Cerebellar nuclear complex (tissue), 1 donor: ENCODE measurements at places on chromosomes 5 and 9.

- DNase-seq: no peak
Measured at GRCh38 chr5:147733075-147733474, 49.5 kb downstream of the JAKMIP2 start.

- no peak for DNase-seq
Measured at GRCh38 chr9:91494751-91495150, 71.1 kb upstream of the NFIL3 start.

- DNase-seq: no peak
Measured at GRCh38 chr9:32992595-32993238, 8.7 kb downstream of the APTX start.

- DNase-seq: no peak
Measured at GRCh38 chr5:114249823-114250222, 112.0 kb upstream of the KCNN2 start.

GRCh38 chr5:133391354-133392136 lies 220.8 kb downstream of the FSTL4 start:
- no peak for DNase-seq

GRCh38 chr5:173035904-173036707 lies 20.0 kb upstream of the CREBRF start:
- no peak for DNase-seq

DNA sequence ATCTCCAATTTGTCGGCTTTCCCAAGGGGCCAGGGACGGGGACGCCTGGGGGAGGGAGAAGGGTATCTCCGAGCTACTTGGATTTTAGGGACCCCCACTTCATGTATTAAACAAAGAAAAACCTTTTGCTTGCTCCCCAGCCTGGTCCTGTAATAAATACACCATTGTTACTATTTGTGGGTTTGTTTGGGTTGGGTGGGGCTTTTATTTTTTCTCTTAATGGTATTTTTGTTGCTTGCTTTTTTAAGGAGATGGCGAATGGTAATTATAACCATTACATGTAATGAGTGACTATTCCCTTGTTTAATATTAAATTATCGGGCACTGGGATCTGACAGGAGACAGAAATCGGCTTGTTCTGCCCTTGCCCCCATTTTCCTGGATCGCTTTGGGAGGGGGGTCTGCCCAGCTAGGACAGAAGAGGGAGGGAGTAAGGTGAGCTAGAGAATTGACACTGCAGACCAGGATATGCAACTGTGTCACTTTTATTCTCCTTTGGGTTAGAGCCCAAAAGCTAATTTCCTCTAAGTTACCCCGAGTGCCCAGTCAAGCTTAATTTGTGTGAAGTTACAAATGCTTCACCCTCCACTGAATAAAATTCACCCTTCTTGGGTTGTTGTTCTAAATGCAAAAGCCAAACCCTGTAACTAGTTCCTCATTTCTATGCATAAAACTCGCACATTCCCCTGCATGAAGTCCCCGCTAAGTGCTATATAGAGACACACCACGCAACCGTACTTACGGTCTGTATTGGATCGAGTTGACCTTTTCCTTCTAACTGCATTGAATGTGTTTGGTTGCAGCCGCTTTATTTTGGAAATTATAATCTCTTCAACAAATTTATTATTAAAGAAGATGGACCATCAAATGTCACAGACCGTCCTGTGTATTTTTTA lies 1.6 kb upstream of the ZNF608 start:
- DNase-seq: no peak

GRCh38 chr5:3029396-3029795 lies 277.9 kb upstream of the IRX2 start:
- no peak for DNase-seq

DNA sequence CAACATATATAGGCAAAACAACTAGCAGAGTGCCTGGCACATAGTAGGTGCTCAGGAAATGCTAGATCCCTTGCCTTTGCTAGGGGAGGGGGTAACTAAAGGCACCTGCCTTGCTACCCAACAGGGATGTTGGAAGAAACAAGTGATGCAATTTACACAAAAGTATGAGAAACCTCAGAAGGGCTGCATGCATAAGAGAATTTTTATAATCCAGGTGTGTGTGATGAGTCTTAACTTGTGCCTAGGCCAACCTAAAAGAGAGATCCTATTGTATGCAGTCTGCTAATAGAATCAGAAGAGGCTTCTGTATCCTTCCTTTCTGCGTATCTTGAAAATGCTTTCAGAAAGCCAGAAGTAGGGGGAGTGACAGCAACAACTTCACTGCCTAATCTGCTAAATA lies 135.9 kb downstream of the SLIT3 start:
- no peak for DNase-seq

GRCh38 chr5:108720391-108720790 lies 27.3 kb upstream of the FER start:
- DNase-seq: no peak

GRCh38 chr5:174097486-174098185 lies 52.1 kb downstream of the NSG2 start:
- DNase-seq: no peak

DNA sequence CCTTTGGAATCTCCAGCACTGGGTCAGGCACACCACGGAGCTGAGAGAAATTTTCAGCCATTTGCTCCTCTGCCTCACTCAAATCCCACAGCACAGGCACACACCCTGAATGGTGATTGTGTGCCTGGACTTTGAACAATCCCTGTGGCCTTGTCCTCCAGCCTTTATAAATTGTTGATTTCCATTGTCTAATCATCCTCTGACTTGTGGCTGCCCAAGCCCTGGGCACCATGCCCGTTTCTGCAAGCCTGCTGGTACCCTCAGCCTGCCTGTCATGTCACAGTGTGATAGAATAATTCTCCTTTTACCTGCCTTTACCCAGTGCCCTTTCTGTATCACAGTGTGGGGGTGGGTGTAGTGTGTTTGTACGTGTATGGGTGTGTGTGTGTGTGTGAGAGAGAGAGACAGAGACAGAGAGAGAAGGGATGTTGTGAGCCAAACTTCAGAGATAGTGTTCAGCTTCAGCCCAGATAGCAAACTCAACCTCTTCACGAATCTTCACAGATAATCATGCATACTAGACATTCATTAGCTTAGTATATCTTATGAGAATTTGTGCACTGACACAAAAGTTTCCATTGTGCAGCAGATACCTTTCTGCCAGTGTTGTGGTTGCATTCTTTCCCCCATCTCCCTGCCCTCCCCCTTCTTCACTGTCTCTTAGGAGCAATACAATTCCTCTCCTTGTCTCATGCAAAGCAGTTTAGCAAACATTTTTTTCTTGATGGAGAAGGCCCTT lies 27.8 kb upstream of the SLC44A1 start:
- no peak for DNase-seq

DNA sequence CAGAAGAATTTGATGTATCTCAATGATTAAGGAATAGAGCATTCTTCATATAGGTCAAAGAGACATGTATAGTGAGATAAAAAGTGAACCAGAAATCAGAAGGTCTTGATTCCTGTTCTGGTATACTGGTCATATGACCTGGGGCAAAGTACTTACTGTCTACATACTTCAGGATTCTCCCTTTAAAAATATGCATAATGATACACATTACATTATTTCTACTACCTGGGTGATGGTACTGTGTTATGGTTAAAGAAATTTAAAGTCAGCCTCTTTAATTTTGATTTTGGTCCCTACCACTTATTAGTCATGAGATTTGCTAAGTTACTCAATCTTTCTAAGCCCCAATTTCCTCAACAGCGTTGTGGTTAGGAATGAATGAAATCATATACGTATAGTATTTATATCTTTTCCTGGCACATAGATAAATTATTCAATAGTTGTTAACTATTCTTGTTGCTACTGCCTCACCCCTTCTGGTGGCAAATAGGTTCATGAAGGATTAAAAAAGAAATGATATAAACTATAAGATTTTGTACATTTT lies 984.1 kb downstream of the TLE4 start:
- DNase-seq: no peak

DNA sequence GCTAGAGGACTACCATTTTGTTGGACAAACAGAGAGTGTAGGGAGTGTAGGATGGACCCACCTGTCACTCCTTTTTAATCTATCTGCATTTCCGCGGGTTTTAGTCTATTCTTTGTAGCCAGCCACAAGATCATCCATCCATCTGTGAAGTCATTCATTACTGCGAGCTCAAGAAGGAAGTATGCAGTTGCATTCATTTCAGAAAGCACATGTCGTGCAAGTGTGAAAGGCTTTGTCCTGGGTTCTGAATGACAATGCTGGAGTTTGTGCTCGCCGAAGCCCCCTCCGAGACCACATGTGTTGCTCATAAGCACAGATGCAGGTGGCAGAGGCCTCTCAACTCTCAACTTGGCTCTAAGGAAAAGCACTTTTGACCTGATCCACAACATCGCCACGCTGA lies 70.3 kb upstream of the BASP1 start:
- DNase-seq: no peak

GRCh38 chr5:128491291-128491690 lies 46.8 kb downstream of the FBN2 start:
- DNase-seq: no peak

DNA sequence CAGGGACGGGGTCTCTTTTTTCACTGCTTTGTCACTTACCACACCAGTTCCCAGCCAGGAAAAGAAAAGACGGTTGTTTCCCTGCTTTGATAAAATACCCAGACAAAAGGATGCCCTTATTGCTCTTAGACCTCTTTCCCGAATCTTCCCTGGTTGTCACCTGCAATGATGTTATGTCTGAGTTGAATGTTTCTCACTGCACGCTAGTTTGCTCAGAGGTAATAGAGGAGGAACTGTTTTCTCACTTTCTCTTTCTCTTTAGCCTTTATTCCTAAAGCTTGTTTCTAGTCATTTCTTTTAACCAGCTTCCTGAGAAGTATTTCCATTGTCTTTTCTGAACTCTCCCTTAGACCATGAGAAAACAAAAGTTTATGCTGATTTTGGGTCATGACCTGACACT lies 32.9 kb downstream of the ACER2 start:
- no peak for DNase-seq

DNA sequence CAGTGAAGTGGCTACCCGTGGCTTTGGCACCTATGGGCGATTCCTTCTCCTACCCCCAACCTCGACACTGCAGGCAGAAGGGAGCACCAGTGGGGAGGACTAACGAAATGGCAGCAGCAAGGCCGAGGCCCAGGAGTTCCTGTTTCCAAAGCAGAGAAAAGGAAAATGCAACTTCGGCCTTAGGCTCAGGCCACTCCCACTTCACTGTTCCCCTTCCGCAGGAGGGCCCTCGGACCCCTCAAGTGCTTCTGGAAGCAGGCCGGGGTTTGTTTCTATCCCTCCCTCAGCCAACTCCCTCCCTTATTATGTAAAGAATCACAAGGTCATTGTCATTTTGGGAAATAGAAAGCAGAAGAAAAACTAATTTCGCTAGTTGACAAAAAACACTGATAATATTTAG lies 36.4 kb upstream of the NKX2-5 start:
- DNase-seq: no peak

GRCh38 chr5:161277011-161277410 lies 269.5 kb downstream of the GABRB2 start:
- no peak for DNase-seq

GRCh38 chr9:21398955-21399489 lies 9.9 kb upstream of the IFNA8 start:
- no peak for DNase-seq

- DNase-seq: no peak
Measured at GRCh38 chr5:167759057-167759821, 532.2 kb upstream of the WWC1 start.

DNA sequence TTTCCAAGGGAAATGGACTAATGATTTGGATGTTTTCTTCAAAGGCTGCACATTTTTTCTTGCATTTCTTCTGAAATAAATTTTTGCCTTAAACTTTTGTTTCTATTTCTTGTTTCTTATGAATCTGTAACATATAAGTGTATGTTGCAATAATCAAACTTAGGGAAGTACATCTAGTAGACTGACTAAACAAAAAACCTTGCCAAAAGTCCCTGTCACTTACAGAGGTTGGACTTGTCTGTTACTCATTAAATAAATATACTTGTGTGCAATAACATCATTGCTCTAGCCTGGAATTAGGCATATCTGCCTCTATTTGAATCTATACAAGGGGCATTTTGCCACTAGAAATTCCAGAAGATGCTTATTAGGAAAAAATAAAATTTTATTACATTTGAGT lies 56.6 kb downstream of the C6 start:
- no peak for DNase-seq

DNA sequence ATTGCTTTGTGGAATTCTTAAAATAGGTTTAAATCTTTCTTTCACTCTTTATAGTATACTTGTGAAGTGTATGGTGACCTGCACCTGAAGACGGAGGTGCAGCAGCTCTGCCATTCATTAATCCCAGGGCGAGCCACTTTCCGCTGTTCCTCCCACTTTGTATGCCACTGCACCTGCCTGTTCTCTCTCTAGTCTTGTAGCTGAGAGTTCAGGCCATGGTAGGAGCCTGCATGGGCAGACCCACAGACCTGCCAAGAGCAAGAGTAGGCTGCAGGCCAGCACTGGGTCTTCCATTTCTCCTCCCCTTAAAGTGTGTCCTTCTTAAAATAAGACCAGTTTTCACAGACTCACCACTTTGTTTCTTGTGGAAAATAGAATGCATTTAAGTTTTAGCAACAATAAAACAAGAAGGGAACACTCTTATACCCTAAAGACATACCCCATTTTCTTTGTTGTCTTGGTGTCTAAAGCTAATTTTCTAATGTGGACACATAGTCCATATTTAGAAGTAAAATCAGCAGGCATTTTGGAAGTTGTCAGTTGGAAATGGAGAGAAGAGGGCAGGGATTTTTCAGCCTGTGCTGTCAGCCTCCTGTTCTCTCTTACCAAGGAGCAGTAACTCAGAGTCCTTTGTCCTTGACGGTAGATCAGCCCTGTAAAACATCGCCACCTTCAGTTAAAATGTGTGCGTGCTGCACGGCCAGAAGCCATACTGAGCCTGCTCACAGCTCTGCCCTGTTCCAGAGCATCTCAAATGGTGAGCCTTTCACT lies 103.2 kb downstream of the SNCAIP start:
- no peak for DNase-seq

- DNase-seq: no peak
Measured at GRCh38 chr9:38445154-38446043, 21.1 kb upstream of the IGFBPL1 start.
